ENCODE measurements at places on chromosomes 7 and 10.

- peak; percentile 86 for DNase-seq
Measured at GRCh38 chr7:23713285-23714149, 3.5 kb downstream of the STK31 start.

DNA sequence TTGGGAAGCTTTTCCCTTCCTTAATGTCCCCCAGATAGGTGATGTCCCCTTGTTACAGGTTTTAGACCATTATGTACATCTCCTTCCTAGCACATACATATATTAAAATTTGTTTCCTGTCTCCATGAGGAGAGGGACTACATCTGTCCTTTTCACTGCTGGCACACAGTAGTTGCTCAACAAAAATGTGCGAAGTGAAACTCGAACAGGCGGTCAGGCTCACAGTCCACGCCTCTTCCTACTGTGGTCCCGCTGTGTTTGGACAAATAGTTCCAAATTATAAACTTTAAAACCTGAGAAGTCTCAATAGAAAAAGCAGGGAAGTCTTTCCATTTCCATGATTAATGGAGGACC, 1.2 kb upstream of the HHEX start:
- no peak for DNase-seq

DNA sequence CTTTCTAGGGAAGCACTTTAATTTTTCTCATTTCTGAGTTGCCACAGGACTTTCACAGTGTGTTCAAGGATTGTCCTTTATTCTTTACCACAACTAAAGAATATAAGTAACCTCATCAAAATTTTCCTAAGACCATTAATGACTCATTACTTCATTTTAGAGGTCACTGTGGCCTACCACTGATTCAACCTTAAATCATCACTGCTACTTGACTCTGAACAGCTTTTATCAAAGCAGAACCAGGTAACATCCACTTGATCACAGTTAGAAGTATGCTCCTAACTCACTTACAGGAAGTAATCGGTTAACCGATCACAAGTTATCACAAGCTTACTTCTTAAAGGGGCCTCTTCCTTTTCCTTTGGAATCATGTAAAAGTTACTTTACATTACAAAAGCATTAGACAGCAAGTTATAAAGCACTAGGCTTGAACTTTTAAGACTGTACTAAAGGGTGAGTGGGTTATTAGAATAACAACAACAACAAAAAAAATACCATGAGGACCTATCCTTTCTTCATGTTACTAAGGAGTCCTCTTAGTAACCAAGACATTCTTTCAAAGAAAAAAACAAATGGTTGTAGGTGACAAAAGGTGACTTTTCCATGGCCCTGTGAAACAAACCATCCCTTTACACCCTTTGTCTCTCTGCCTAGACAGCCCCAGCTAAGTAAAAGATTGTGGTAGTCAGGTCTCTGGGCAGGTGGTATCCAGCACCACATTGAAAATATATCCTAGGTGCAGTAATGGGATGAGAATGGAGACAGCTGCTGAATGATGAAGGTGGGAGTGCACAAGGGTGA, 40.0 kb upstream of the PDK4 start:
- DNase-seq = peak; percentile 47

GRCh38 chr7:74222851-74223710, 13.3 kb downstream of the LAT2 start:
- no peak for DNase-seq

GRCh38 chr7:126574276-126575250, 678.2 kb downstream of the GRM8 start:
- peak; percentile 53 for DNase-seq

DNA sequence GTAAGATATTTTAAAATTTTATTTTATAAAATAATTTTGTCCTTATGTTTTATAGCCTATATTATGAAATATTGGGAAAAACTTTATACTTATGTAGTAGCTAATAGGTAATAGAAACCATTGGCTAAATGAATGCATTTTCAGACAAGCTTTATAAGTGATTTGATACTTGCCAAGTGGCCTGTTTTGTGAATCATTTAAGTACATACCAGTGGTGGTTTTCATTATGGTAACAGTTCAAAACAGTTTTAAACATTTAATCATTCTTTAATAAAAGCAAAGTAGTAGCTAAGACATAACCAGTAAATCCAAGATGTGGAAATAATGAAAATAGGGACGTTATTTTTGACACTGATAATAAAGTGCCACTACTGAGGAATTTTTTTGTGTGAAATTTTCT, 182.2 kb downstream of the PHF14 start:
- DNase-seq = peak; percentile 54

DNA sequence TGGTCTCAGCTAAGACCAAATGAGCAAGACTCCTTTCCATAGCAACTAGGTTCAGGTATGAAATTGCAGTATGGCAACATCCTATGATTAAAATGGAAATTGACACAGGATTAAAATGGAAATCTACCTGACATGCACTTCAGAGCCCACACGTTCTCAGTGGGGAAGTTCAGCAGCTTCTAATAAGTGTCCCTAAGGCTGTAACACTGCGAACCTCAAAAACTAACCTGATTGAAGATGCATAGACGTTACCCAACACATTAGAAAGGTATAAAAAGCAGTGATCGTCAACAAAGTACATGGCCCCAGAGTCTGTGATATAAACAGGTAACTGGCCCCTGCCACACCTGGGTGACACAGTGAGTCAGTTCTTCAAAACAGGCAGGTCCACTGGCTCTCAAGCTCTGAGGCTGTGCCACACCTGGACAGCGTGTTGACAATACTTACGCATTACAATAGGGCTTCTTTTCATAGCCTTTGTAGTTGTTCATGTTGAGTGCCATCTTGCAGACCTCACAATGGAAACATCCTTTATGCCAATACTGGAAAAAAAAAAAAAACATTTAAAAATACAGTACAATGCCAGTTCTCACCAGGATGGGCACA, 274.9 kb upstream of the NEBL start:
- DNase-seq = no peak

DNA sequence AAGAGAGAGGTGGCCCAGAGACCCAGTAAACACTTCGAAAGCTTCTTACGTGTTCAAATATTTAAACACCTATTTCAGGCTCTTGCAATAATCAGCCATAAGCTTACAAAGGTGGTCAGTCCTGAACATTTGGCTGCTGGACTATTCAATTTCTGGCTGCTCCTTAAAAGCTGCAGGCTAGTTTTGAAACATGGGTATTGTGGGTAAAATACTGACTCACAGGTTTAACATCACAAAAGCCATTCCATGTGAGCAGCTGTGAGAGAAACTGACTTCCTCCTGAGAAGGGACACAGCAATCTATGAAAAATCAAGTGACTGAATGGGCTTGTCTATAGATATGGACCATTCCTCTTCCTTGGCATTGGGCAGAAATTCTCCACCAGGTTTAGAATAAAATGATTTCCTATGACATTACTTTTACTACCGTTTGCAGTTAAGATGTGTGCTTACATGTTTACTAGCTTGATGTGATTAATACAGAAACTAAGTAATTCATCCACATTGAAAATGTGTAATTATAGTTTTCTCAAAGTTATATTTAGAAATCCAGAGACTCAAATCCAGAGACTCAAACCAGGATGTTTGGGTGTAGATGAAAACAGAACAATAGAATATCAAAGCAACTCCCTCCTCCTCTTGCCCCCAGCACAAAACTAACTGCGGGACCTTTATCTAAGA, 252.3 kb downstream of the GATA3 start:
- peak; percentile 50 for DNase-seq

- DNase-seq = no peak
Measured at GRCh38 chr7:158277219-158278141, 310.1 kb downstream of the PTPRN2 start.

Measured in astrocyte of the spinal cord (primary cell).